ENCODE measurements at places on chromosomes 2 and 18.

- DNase-seq: no peak
These were observed 298.1 kb upstream of the REV1 start for GRCh38 chr2:99787769-99788382.

DNA sequence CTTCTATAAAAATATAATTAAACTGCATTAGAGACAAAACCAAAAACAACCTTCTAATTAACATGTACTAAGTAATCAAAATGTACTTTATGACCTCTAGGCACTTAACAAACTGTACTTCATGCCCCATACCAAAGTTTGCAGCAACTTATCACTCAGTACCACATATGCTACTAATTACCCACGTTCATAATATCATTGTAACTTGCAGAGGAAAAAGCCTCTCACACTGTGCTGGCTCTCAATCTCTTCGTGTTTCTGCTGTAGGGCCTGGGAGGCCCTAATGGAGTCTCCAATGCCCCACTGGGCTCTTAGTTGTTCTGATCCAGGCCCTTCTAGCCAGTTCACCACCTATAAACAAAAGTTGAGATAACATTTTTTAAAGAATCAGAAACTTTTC is 82.1 kb upstream of the CCDC141 start:
- no peak for DNase-seq

DNA sequence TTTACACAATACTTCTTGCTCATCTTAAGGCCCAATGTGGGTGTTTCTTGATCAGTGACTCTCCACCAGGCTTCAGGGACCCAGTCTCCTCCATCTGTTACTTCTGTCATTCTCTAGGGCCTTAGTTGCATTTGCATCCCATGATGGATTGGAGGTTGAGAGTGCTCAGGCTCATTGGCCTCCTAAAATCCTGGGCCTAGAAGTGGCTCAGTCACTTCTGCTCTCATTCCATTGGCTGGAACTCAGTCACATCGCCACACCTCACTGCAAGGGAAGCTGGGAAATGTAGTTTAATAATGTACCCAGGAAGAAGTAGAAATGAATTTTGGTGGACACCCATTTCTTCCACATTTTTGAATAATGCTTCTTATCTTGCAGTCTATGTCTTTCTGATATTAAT is 223.5 kb downstream of the HRH4 start:
- DNase-seq: peak; percentile 6

DNA sequence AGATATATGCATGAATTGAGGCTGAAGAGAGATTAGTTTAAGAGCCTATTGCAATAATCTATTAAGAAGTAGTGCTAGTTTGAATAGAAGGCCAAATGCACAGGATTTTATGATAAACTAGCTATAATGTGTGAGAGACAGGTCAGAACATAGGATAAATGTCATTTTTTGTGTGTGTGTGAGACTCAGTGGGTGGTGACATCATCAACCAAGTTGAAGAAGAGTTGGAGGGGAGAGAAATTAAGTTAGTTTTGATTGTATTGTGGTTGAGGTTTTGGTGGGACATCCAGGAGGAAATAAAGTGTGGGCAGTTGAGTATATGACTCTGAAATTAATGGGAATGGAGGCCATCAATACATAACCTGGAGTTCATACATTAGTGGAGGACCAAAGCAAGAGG is 320.1 kb upstream of the CWC22 start:
- no peak for DNase-seq

- DNase-seq: peak; percentile 86
These were observed 2.4 kb upstream of the MSGN1 start for GRCh38 chr2:17813742-17814473.

All from MV-4-11 (cell line).